ENCODE measurements at places on chromosomes 16 and 17. TPM values are rescaled to one million over a fixed set of nuclear protein-coding genes. Genes with fewer than 3 reads are reported as not detected.

DNA sequence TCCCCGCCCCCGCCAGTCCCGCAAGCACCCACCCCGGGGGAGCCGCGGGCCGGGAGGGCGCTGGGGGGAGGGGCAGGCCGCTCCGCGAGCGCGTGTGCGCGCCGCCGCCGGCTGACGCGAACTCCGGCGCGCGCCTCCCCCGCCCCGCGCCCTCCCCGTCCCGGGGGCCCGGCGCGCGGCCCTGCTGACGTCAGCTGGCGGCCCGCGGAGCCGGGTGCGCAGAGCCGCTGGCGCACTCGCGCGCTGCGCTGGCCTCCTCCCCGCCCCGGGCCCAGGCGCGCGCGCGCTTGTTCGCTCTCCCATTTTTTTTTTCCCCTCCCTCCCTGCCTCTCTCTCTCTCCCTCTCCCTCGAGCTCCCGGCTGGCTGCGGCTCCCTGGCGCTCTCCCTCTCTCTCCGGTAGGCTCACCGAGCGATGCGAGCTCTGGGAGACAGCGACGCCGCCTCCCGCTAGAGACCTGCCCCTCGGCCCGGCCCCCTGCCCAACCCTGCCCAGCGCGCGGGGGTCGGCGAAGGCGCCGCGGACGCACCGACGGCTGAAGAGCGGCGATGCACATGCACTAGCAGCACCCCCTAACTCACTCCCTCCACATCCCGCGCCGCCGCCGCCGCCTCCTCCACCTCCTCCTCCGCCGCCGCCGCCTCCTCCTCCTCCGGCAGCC, at the start of gene GNAO1:
Gene GNAO1, plus strand, starts transcription at position 334 of the 660 bp plus-strand sequence. CDS start 747 bp downstream, outside the sequence.
- peak within 1 kb of the TSS; percentile 46 for H3K4me3 ChIP-seq
- peak; percentile 64 for DNase-seq
- H3K27ac ChIP-seq = peak within 1 kb of the TSS; percentile 34
- H3K27me3 ChIP-seq = peaks cover 14% of the 10 kb centered on the region

GRCh38 chr17:75762513-75763268, 2.3 kb downstream of the GALK1 start:
- H3K27me3 ChIP-seq = no peaks in the 10 kb centered on the region
- no peak overlapping the region for H3K4me3 ChIP-seq
- no peak for DNase-seq
- no peak overlapping the region for H3K27ac ChIP-seq

NECAB2 gene
- not detected for total RNA-seq

DNA sequence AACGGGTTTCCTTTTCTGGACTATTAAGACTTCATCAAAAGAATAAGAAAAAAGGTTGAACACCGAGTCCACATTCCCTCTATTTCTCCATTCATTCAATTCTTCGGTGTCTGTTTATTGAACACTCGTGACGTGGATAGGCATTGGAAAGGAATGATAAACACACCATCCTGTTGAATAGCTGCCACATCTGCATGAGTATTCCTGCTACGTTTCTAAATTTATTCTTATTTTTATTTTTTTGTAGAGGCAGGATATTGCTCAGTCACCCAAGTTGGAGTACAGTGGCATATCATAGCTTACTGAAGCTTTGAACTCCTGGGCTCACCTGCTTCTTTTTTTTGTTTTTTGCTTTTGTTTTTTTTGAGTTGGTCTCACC, 80.8 kb upstream of the CIBAR2 start:
- H3K4me3 ChIP-seq = no peak overlapping the region
- H3K4me1 ChIP-seq = no peaks in the 10 kb centered on the region

DNA sequence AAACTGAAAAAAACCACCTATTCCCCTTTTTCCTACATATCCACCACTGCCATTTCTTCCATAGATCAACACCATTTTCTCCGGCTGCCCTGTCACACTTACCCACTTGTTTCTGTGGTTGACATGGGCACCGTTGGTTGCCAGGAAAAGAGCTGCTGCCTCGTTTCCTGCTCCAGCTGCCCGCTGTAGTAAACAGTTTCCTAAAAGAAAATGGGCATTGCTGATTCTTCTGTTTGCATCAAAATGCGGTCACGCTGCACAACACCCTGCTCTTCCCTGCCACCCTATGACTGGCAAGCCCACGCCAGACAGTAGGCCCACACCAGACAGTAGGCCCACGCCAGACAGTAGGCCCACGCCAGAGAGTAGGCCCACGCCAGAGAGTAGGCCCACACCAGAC, 46.3 kb downstream of the CYB5D2 start:
- DNase-seq = no peak
- H3K36me3 ChIP-seq = peaks cover 32% of the 10 kb centered on the region
- H3K4me3 ChIP-seq = no peak overlapping the region
- H3K4me1 ChIP-seq = peaks cover 7% of the 10 kb centered on the region
- no peaks in the 10 kb centered on the region for H3K27me3 ChIP-seq

- no peaks in the 10 kb centered on the region for H3K36me3 ChIP-seq
- no peak overlapping the region for H3K4me3 ChIP-seq
- H3K27ac ChIP-seq = no peak overlapping the region
- DNase-seq = no peak
Observed at GRCh38 chr17:74043976-74044375, 159.5 kb upstream of the RPL38 start.

DNAH17 gene
- total RNA-seq = not detected

GRCh38 chr17:48583708-48584222, 5.6 kb upstream of the HOXB4 start:
- no peak for DNase-seq
- no peaks in the 10 kb centered on the region for H3K36me3 ChIP-seq
- H3K27me3 ChIP-seq = peaks cover 56% of the 10 kb centered on the region
- no peak overlapping the region for H3K4me3 ChIP-seq
- peaks cover 33% of the 10 kb centered on the region for H3K4me1 ChIP-seq

DNA sequence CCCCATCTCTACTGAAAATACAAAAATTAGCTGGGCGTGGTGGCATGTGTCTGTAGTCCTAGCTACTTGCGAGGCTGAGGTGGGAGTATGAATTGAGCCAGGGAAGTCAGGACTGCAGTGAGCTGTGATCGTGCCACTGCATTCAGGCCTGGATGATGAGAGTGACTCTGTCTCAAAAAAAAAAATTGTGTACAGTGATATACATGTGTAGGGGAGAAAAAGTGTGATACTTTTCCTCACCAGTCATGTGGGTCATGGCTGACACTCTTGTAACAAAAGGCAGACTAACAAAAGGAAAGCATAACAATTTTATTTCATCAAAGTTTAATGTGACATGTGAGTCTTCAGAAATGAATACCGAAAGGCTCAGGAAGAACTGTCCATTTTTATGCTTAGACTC, 2.0 kb upstream of the ABCC12 start:
- no peak overlapping the region for H3K27ac ChIP-seq
- no peaks in the 10 kb centered on the region for H3K4me1 ChIP-seq
- H3K27me3 ChIP-seq = no peaks in the 10 kb centered on the region
- H3K4me3 ChIP-seq = no peak overlapping the region

- no peak overlapping the region for H3K27ac ChIP-seq
- H3K4me1 ChIP-seq = no peaks in the 10 kb centered on the region
- no peaks in the 10 kb centered on the region for H3K27me3 ChIP-seq
- DNase-seq = no peak
- H3K4me3 ChIP-seq = no peak overlapping the region
Observed at GRCh38 chr16:75022567-75022966, 23.7 kb downstream of the ZNRF1 start.

NEUROD2 gene
- total RNA-seq = not detected

GRCh38 chr16:23183543-23183862, 958 bp downstream of the SCNN1G start:
- no peaks in the 10 kb centered on the region for H3K36me3 ChIP-seq
- DNase-seq = no peak
- H3K4me1 ChIP-seq = peaks cover 4% of the 10 kb centered on the region
- peaks cover 34% of the 10 kb centered on the region for H3K27me3 ChIP-seq
- H3K27ac ChIP-seq = no peak overlapping the region
- no peak overlapping the region for H3K4me3 ChIP-seq

- H3K27me3 ChIP-seq = no peaks in the 10 kb centered on the region
- H3K36me3 ChIP-seq = no peaks in the 10 kb centered on the region
- H3K4me1 ChIP-seq = peaks cover 25% of the 10 kb centered on the region
Observed at GRCh38 chr17:41406205-41406604, 8.8 kb upstream of the KRT31 start.

DNA sequence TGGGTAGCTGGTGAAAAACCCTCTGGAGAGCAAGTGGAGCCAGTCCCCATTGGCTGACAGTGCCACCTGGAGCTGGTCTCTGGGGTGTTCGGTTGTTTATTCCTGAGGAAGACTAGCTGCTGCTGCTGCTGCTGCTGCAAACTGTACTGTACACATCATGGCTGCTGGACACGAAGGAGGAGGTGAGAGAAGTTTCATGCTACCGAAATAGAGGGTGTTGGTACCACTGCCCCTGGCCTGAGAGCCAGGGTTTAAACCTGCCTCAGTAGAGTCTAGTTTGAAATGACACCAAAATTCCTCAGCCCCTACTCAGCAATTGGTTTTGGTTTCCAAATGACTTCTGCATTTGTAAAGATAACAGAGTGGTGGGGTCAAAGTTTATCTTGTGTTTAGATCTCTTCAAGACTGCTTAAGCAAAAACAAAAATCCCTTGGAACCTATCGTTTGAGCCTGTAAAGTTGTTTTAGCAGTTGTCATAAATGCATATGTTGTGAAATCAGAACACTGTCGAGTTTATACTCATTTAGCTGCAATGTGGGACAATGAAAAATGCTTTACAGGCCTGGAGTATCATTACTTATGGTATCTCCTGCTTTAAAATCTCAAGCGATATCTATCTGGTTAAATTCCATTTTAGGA, 40.8 kb downstream of the CYB5B start:
- no peak for DNase-seq
- no peak overlapping the region for H3K4me3 ChIP-seq
- peaks cover 17% of the 10 kb centered on the region for H3K4me1 ChIP-seq
- no peaks in the 10 kb centered on the region for H3K36me3 ChIP-seq
- H3K27me3 ChIP-seq = no peaks in the 10 kb centered on the region

DNA sequence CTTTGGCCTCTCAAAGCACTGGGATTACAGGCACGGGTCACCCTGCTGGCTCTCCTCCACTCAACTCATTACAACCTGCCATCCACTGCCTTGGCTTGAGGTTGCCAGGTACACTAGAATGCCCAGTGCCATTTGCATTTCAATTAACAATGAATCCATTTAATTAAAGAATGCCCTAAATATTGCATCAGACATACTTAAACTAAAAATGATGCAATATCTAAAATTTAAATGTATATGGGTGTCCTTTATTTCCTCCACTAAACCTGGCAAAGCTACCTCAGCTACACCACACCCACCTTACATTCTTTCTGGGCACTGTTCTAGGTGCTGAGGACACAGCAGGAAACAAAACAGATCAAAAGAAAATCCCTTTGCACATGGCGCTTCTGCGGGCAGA, 382.2 kb upstream of the ZFHX3 start:
- H3K4me3 ChIP-seq = no peak overlapping the region
- DNase-seq = no peak
- H3K27me3 ChIP-seq = no peaks in the 10 kb centered on the region
- H3K36me3 ChIP-seq = no peaks in the 10 kb centered on the region

GRCh38 chr17:21613071-21613429, 79.3 kb upstream of the KCNJ18 start:
- H3K27ac ChIP-seq = no peak overlapping the region
- H3K4me3 ChIP-seq = no peak overlapping the region
- no peaks in the 10 kb centered on the region for H3K36me3 ChIP-seq
- no peak for DNase-seq

FBXO39 gene
- total RNA-seq = not detected

- H3K27ac ChIP-seq = no peak overlapping the region
- H3K4me3 ChIP-seq = no peak overlapping the region
- no peaks in the 10 kb centered on the region for H3K27me3 ChIP-seq
- DNase-seq = no peak
- H3K36me3 ChIP-seq = no peaks in the 10 kb centered on the region
- H3K4me1 ChIP-seq = no peaks in the 10 kb centered on the region
Observed at GRCh38 chr16:54946909-54947308, 16.2 kb downstream of the IRX5 start.

DNA sequence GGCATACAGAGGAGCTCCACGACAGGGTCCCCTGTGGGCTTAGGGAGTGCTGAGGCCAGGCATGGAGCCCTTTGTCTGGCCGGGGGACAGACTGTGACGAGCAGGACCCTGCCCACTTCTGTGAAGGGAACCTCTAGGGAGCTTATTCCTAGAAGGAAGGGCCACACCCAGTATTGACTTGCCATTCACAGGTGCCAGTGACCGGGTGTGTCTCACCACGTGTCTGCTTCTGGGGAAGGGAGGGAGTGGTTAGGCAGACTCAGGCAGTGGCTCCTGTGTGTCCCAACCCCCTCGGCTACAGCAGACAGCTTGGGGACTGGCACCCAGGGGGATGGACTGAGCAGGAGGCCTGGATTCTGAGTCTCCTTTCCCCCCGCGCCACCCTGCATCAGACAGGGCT, 57.2 kb downstream of the SOCS1 start:
- peaks cover 10% of the 10 kb centered on the region for H3K4me1 ChIP-seq
- H3K27ac ChIP-seq = peak overlapping the region; percentile 51
- H3K27me3 ChIP-seq = no peaks in the 10 kb centered on the region
- H3K4me3 ChIP-seq = no peak overlapping the region
- DNase-seq = no peak

ERN1 gene
- total RNA-seq = 24.7 TPM

- H3K4me3 ChIP-seq = no peak overlapping the region
- H3K36me3 ChIP-seq = no peaks in the 10 kb centered on the region
- no peaks in the 10 kb centered on the region for H3K4me1 ChIP-seq
- no peak for DNase-seq
Observed at GRCh38 chr17:4405038-4405669, 28.6 kb upstream of the SPNS3 start.

WNT9B gene
- not detected for total RNA-seq

GRCh38 chr16:55501549-55502322, 7.1 kb upstream of the LPCAT2 start:
- H3K27me3 ChIP-seq = no peaks in the 10 kb centered on the region
- no peak for DNase-seq
- H3K4me1 ChIP-seq = no peaks in the 10 kb centered on the region
- no peaks in the 10 kb centered on the region for H3K36me3 ChIP-seq
- no peak overlapping the region for H3K27ac ChIP-seq
- H3K4me3 ChIP-seq = no peak overlapping the region

- DNase-seq = no peak
- H3K4me1 ChIP-seq = no peaks in the 10 kb centered on the region
- peaks cover 10% of the 10 kb centered on the region for H3K36me3 ChIP-seq
- H3K27me3 ChIP-seq = no peaks in the 10 kb centered on the region
Observed at GRCh38 chr16:23634461-23635036, 6.6 kb downstream of the PALB2 start.

DNA sequence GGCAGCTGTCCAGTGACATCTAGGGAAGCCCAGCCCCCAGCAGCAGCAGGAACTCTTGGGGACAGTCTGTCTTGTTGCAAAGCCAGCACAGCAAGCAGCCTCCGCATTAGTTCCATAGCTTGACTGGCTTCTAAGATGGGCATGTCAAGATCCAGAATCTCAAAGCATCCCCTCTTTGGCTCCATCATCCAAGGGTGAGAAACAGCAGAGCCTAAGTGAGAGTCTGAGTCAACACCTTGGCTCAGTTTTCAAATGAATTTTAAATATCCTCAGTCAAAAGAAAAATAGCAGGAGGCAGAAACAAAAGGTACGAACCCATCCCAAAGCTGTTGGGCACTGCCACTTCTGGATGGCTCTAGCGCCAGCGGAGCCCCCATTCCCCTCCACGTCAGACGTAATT, 2.2 kb downstream of the CLDN9 start:
- H3K4me1 ChIP-seq = peaks cover 14% of the 10 kb centered on the region
- no peaks in the 10 kb centered on the region for H3K36me3 ChIP-seq
- no peak overlapping the region for H3K4me3 ChIP-seq
- no peak overlapping the region for H3K27ac ChIP-seq
